Stimulated activated CD4-positive, alpha-beta T cell treated with anti-CD3 and anti-CD28 coated beads, Interleukin-2, amount 100 ng/mL, for 48 hours (primary cell): ENCODE measurements at places on chromosomes 2 and 18.
A peak's percentile ranks its signal among the peaks of the same experiment; 100 is the strongest.

DNA sequence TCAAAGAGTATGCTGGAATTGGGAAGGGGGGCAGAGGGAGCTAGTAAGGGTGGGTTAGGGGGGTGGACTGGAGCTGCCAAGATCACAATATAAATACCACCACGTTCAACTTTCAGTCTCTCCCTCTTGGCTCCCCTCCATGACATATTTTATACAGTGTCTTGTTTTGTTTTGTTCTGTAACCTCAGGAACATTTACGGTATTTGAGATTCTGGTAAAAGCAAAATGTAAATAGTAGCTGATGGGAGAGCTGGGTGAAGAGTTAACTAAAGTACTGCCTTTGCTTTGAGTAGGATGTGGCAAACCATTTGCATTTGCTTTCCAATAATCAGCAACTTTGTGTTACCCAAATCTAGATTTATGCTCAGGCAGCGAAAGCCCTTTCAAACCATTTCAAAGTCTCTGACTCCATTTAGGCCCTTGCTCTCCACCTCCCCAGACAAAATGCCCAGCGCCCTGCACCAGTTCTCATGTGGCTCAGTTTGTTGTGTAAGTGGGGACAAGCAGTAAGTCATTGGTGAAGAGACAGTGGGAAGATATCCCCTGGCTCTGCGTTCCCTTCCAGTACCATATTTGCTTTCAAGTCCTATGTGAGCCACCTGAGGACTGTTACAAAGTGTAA, 17.4 kb downstream of the IRS1 start:
- DNase-seq: no peak

GRCh38 chr2:11597538-11598225, 63.8 kb downstream of the GREB1 start:
- no peak for DNase-seq

- no peak for DNase-seq
Observed at GRCh38 chr2:128788636-128789220, 470.1 kb upstream of the HS6ST1 start.

- no peak for DNase-seq
Observed at GRCh38 chr18:58779529-58779928, 85.1 kb upstream of the ZNF532 start.

DNA sequence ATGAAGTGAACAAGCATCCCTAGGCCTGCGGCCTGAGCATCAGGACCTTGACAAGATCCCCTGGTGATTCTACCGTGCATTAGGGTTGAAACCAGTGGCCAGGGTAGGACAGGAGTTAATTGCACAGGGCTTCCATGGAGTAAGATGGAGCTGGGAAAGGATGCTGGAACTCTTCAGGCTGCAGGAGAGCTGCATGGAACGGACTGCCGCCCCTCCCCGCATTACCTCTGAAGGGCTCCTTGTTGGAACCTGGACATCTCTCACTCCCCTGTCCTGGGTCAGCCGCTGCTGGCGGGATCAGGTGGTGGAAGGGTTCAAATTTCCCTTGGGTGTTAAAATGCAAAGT, 156.6 kb upstream of the ID2 start:
- DNase-seq: no peak

DNA sequence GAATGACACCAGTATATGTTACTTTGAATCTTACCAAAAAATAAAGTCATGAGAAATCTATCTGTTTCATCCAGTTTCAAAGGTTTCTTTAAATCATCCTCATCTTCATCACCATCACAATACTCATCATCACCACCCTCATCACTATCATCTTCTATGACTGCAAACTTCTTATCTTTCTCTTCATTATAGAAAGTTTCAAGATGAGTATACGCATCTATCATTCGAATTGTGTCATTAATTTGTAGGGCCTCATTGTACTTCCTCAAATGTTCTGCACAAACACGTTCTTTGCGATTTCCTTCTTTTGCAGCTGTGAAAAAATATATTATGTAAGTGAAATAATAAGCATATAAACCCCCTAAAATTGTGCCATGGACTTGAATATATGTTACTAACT, 34.1 kb upstream of the FAP start:
- DNase-seq: no peak

DNA sequence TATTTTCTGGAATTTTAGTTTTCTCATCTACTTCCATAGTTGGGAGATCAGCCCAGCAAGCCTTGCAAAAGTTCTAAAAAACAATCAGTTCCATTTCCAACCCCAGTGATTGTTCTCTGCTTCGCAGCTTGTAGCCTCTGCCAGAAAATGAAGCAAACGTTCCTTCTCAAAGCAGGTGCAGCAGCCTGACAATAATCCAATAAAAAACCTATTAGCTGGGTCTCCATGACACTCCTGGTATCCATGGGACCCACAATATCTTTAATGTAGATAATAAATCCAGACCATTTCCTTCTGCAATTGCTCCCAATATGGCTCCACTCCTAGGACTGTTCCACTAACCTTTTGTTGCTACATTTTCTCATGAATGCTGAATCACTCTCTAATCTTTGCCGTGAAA, 140.8 kb upstream of the SETBP1 start:
- no peak for DNase-seq

GRCh38 chr2:15941871-15942710, 1.7 kb downstream of the MYCN start:
- no peak for DNase-seq

GRCh38 chr2:169528271-169528701, 18.8 kb downstream of the KLHL41 start:
- DNase-seq: peak; percentile 79

GRCh38 chr2:38384338-38384737, 7.3 kb upstream of the ATL2 start:
- no peak for DNase-seq

DNA sequence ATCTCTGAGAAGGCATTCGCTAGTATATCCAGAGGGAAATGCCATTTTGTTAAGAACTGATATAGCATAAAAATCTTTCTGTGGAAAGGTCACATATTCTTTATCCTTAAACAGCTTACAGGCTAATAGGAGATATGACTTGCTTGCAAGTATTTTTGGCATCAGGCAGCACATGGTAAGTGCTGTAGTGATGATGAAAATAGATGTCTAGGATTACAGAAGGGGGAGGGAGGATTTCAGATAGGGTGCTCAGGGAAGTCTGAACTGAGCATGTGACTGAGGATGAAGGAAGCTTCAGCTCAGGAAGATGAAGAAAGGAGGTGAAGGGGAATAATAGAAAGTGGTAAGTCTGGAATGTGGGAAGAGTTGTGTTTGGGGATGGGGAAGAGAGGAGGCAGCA, 158.5 kb upstream of the NOSTRIN start:
- no peak for DNase-seq

- no peak for DNase-seq
Observed at GRCh38 chr2:67258831-67259230, 138.3 kb upstream of the ETAA1 start.

DNA sequence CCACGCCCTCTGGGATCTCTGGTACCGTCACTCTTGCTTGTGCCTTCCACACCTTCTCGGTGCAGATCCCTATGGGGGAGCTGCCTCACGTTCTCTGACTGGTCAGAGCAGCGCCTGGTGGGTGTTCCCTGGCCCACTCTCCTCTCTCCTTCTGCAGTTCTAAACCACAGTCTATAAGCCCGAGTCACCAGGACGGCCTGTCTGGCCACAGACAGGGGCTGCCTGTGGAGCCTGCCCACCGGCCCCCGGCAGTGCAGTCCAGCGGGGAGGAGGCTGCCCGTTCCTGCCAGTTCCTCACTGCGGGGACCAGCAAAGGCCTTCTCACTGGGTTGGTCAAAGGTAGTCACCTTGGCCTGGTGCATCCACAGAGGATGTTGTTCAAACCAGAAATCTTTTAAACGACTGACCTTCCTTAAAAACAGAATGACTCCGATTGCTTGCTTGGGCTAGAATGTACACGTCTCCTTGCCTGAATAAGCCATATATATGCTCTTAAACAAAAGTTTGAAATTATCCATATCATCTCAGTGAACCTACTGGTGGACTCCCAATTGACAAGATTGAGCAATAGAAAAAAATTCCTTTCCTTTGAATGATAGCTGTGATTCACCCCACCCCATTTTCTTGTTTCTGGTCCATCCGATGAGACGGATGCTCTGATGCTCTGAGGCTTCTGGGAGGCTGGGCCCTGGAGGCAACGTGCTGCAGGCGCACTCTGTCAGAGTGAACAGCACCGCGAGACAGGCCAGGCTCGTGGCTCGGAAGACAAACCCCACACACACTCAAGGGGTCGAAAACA, 61.2 kb downstream of the RALBP1 start:
- no peak for DNase-seq

GRCh38 chr2:47011264-47011663, 95.7 kb upstream of the MCFD2 start:
- no peak for DNase-seq

DNA sequence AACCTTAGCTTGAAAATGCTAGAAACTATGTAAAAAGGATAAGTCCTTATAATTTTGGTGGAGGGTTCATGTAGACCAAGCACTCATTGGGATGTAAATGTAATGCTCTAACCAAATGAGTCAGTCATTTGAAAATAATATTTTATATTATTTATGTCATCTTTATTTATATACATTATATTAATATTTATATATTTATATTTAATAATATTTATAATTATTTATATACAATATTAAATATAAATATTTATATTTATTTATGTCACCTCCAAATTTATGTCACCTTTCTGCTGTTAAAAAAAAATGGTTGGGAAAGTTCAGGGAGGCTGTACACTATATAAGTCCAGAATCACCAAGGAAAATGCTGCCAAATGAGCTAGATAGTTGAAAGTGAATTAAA, 254.3 kb downstream of the FIGN start:
- no peak for DNase-seq

DNA sequence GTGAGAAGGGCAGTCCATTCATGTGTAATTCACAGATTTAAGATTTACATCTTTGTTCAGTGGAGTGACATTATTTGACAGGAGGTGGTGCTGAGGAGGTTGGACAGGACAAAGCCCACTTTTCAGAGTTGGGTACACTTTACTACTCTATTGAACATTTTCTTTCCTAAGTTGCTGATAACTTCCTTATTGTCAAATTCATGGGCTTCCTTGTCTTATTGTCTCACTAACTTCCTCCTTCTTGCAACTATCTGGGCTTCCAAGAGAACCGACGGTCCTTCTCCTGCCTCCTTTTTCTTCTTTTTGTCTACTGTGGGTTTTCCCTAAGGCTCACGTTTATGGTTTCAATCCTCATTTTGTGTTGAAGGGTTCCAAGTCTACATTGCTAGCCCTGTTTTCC, 67.7 kb upstream of the DNMT3A start:
- no peak for DNase-seq
